ENCODE measurements at places on chromosomes 4 and X.

GRCh38 chr4:123649645-123650391 lies 253.2 kb downstream of the SPRY1 start:
- DNase-seq = peak; percentile 75

DNA sequence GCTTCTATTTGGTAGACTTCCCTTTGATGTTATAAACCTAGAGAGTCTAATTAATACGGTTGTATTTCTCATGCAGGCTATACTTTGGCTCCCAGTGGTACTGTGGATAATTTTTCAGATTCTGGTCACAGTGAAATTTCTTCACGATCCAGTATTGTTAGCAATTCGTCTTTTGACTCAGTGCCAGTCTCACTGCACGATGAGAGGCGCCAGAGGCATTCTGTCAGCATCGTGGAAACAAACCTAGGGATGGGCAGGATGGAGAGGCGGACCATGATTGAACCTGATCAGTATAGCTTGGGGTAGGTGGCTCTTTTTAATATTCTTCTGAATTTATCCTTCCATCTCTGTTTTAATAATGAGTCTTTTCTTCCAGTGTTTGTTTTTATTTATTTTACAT lies 249.7 kb downstream of the RAPGEF2 start:
- no peak for DNase-seq

GRCh38 chrX:21565025-21565424 lies 93.1 kb downstream of the KLHL34 start:
- no peak for DNase-seq

DNA sequence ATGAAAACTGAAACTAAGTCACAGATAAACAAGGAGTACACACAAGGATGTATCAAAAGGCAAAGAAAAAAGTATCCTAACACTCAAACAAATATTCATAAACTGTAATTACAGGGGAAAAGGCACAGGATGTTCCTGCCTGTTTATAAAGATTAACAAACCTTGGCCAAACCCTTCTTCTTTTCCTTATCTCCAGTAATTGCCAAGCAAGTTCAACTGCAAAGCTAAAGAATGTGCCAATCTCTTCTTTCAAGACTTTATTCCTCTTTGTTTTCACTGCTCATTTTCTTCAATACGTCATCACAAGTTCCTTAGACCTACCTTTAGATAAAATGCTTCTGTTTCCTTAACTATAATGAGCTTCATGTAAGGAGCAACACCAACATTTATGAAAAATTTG lies 171.2 kb downstream of the AMELX start:
- no peak for DNase-seq

DNA sequence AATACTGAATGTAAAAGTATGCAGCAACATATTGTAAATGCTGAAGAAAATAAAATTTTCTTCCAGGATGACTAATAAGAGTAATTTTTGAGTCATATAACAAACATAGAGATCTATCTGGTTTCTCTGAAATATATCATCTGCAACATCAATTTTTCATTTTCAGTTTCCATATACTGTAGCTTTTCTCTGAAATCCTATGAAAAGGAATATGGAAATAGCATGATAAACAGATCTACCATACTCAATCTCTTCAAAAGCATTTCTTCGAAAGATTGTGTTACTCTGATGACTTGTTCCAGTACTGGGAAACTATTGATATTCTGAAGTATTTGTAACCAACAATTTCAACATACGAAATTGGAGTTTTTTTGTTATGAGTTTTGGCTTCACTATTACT lies 1156.7 kb downstream of the FAM133A start:
- DNase-seq = no peak

DNA sequence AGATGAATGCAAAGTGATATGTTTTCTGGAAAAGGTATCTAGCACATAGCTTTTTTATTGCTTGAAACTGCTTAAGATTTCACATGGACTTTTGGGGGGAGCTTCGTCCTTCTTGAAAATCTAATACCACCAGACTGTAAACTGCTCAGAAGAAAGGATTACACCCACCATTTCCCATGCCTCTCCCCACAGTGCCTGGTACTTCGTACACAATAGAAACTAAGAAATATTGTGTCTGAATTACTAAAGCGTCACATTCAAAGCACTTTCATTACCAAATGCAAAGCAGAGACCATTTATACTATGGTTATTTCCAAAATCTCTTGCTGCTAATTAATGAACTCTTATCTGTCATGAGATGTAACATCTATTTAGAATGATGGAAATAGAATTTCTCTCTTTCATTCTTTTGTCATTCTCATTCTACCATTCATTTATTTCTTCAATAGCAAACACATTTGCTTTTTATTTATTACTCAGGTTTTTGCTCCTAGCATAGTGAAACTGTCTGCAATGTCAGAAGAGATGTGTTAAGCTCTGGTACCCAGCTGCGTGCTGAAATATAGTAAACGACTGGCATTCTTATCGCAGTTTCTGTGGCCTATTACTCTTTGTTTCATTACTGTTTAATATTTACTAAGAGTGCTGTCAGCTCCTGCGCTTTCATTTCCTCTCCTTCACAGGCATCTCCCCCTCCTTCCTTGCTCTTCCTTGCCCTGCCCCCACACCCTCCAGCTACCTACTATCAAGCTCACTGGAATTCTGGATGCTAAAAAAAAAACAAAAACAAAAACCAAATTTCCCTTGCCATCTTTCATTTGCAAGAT lies 51.4 kb upstream of the RAPGEF2 start:
- no peak for DNase-seq

GRCh38 chr4:161900110-161900509 lies 263.7 kb downstream of the FSTL5 start:
- DNase-seq = no peak

DNA sequence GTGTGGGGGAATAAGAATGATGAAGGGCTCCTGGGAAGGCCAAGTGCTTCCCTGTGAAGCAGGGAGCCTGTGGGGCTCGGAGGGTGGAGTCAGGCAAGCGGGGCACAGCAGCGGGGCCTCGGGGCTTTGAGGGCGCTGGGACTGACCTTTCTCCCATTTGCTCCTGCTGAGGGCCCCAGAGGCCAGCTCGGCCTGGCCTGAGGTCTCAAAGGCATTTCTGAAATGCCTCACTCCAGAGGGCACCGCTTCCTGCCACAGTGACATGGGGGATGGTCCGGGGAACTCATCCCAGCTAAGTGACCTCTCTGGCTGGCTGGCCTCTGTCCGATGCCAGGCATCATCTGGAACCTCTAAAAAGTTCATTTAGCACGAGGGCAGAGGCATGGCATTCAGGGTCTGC lies 98.8 kb upstream of the STX18 start:
- DNase-seq = no peak

DNA sequence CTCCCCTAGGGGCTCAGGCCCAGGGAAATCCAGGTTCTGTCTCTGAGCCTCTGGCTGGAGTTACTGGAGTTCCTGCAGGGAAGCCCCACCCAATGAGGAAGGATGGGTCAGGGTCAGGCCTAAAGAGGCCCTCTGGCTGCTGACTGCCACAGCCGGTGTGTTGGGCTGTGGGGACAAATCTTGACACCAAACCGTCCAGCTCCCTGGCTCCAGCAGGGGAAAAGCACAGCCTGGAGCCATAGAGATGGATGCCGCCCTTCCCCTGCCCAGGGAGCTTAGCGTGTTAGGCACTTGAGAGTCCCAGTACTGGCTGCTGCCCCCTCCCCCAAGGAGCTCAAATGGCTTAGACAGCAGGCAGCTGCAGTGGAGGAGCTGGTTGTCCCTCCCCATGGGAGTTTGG lies 321.3 kb upstream of the LCORL start:
- DNase-seq = no peak

GRCh38 chr4:163666332-163666873 lies 171.9 kb downstream of the TMA16 start:
- DNase-seq = no peak

DNA sequence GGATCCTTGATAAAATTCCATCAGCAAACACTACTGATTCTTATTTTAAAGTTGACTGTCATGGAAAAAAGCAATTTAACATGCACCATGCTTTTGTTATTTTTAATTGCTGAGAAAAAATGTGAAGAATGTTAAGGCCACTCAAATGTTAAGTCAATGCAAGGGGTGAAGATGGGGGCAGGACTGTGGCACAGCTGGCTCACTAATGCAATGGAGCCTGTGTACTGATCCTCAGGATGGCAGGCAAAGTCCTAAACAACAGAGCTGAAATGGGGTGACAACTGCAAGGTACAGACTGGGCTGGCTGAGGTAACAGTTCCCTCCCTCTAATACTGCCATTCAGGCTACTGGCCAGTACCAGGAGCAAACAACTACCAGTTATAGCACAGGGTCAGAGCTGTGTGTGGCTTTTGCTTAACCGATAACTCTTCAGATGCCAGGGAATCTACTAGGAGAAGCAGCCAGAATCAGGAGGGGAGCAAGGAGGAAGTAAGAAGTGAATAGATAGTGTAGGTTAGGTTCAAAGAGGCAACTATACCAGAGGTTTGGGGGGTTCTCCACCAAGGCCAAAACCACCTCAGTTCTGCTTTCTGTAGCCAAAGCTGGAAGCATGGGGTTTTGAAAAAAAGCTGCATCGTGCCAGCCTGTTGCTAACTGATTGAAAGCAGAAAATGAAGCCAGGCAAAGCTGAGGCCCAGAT lies 372.6 kb downstream of the OPHN1 start:
- DNase-seq = no peak

DNA sequence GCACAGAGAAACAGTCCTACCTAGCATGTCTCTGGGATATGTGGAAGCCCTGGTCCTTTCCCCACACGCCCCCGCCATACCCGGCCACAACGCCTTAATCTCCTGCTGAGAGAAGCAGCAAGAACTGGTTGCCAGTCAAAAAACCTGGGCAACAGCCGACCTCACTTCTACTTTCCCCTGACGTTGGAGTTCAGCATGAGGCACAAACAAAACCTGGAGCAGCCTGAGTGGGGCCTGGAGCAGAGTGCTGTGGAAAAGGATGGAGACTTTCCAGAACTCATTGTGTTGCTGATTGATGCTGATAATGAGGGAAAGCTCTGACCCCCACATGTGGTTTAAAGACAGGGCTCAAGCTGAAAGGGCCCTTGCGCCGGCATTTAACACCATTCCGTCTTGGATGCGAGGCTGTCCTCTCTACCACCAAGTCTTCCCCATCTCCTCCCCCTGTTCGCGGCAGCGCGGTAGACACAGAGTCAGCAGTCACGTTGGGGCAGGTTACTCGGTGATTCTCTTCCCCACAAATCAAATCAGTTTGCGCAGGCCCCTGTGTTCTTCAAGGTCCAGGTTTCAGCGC lies 666 bp downstream of the CCDC158 start:
- DNase-seq = no peak

- DNase-seq = no peak
Observed at GRCh38 chr4:38495446-38495845, 168.6 kb upstream of the KLF3 start.

GRCh38 chr4:138199568-138200235 lies 42.4 kb downstream of the SLC7A11 start:
- peak; percentile 51 for DNase-seq
